ENCODE measurements at places on chromosomes 4 and X.
A peak's percentile ranks its signal among the peaks of the same experiment; 100 is the strongest.

DNA sequence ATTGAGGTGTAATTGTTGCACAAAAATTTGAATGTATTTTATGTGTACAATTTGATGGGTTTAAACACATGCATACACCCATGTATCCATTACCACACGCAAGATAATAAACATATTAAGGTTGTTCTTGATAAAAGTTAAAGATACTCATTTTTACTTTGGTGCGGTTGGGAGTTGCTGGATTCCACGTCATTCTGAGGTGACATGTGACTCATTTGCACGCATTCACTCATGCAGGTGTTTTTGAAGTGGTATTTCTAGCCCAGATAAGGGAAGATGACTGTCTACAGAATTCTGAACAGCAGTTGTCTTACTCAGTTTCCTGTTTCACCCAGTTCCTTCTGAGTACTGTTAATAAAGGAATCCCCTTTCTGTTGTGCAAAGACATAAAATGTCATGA is 142.0 kb downstream of the RTL3 start:
- DNase-seq, result no peak

GRCh38 chr4:140581078-140581477 is 12.3 kb upstream of the UCP1 start:
- no peak for DNase-seq

DNA sequence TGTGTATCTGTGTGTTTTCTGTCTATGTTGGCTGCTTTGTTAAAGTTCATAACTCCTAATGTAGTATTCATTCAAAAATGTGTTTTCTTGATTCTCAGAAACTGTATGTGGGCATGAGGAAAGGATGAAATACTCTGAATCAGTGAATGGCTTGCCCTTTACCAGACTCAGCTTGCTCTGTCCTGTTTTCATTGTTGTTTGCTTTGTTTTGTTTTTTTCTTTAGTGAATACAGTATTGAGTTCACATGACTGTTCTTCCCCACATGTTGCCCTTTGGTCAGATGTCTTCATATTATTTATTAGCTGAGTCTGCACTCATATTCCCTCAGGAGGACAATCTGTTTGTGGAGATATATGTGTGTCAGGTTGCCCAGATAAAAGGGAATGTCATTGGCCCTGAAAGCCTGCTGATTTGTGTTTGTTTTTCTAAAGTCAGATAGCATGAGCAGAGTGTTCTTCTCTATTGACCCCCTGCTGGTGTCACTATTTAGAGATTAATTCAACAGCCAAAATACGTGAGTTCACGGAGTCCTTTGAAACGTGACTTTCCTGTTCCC is 1184.4 kb downstream of the RPA4 start:
- no peak for DNase-seq

DNA sequence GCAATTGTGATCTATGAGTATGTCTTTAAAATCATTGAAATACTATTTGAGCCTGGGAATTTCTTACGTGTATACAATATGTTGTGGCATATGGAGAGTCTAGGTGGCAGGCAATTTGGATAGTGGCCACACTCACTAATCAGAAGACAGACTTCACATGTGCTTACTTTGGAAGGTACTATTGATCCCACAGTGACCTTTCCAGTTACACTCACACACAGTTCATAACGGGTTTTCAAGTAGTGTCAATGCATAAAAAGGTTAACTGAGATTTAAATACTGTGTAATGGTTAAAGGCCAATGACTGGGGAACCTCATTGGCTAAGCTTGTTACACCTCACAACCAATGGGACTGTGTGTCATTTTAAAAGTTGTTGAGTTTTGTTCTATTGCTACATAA is 783.2 kb downstream of the RPA4 start:
- no peak for DNase-seq

GRCh38 chr4:127450276-127450675 is 182.5 kb upstream of the INTU start:
- no peak for DNase-seq

GRCh38 chrX:24190500-24191156 is 41.1 kb downstream of the ZFX start:
- no peak for DNase-seq

DNA sequence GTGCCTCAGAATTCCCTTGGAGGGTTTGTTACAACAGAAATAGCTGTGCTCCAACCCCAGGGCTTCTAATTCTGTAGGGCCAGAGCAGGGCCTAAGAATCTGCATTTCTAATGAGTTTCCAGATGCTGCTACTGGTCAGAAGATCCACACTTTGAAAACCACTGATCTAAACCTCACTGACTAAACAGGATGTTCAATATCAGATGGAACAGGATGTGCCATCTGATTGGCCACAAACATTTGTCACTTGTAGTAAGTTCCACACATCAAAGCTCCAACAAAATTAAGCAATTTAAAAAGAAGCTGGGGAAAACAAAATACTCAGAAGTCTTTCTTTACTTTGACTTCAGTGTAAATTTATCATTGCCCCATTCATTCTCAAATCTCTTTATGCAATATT is 14.3 kb downstream of the CASK start:
- no peak for DNase-seq

DNA sequence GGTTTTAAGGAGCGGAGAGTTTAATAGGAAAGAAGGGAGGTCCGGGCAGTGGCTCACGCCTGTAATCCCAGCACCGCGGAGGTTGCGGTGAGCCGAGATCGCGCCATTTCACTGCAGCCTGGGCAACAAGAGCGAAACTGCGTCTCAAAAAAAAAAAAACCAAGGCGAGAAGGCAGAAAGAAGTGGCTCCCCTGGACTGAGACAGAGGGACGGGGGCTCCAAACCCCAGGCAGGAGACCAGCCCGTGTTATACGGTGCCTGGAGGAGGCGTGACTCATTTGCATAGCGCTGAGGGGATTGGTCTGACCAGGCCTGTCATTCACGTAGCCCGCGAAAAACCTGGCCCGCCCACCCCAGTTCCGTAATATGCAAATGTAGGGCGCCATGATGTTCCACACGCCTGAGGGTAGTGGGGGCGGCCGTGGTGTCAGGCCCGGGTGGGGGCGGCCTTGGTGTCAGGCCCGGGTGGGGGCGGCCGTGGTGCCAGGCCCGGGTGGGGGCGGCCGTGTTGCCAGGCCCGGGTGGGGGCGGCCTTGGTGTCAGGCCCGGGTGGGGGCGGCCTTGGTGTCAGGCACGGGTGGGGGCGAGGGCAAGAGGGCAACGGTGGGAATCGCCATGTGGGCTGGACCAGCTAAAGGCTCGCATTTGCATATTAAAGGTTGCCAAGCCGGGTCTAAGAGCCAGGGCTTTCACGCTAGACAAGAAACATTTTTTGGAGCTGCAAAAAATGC is 2.1 kb downstream of the PLCXD1 start:
- no peak for DNase-seq

- DNase-seq, result no peak
Measured at GRCh38 chrX:48083706-48084105, 12.3 kb upstream of the ZNF630 start.

GRCh38 chr4:37389967-37390580 is 145.5 kb downstream of the NWD2 start:
- DNase-seq, result no peak

- DNase-seq, result no peak
Measured at GRCh38 chr4:183030309-183030708, 68.7 kb upstream of the WWC2 start.

- DNase-seq, result no peak
Measured at GRCh38 chrX:43940816-43941474, 32.2 kb downstream of the NDP start.

DNA sequence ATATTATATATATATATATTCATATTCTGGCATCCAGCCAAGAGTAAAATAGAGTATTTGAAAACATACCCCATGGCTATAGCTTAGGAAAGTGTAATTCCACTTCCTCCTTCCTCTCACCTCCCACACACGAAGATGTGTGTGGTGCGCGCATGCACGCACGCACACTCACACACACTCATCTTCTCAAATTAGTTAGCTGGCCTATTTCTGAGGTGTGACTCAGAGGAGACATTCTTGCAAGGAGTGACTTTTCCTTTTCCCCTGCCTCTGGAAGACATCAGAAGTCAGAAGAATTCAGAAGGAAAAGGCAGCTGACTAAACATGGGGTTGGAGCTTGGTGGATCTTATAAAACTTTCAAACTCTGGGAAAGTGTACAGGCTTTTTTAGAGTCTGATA is 8.8 kb downstream of the ENPEP start:
- DNase-seq, result peak; percentile 24

DNA sequence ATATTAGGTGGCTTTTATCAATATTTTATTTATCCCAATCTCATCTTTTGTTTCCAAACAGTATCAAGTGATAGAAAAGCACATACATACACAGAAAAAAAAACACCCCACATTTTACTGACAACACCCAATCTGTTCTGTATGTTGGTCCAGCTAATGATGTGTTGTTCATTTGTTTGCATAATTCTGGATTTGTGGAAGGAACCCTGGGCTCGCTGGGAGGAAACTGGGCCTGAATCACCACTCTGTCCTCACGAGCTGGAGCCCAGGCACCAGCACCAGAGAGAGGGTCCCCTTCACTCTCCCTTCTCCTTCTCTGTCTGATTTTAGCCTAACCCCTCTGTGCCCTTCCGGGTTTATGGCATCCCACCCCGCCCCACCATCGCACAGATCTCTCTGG is 79.8 kb downstream of the PSAPL1 start:
- no peak for DNase-seq

Measured in nucleus accumbens (tissue), 56 donors.